ENCODE measurements at places on chromosomes 3 and 15.
A peak's percentile ranks its signal among the peaks of the same experiment; 100 is the strongest.

DNA sequence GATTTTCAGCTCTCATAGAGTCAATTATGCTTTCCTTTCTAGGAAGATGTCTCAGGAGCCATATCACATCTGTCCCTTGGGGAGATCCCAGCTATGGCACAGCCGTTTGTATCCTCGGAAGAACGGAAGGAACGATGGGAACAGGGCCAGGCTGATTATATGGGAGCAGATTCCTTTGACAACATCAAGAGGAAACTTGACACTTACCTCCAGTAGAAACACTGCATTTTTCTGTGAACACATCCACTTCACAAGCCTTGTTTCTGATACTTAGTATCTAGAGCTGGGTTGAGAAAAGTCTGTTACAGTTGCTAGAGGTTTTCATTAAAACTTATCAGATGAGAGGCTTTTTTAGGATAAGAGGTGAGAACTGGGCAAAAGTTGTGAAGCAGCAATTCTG, 35.4 kb downstream of the GYG1 start:
- DNase-seq = peak; percentile 18

- DNase-seq = peak; percentile 86
These were observed 134.6 kb downstream of the CMSS1 start for GRCh38 chr3:99952306-99952705.

- DNase-seq = no peak
These were observed 1137.9 kb downstream of the ROBO2 start for GRCh38 chr3:78177780-78178179.

GRCh38 chr3:59566481-59566975, 516.7 kb upstream of the CFAP20DC start:
- DNase-seq = no peak

DNA sequence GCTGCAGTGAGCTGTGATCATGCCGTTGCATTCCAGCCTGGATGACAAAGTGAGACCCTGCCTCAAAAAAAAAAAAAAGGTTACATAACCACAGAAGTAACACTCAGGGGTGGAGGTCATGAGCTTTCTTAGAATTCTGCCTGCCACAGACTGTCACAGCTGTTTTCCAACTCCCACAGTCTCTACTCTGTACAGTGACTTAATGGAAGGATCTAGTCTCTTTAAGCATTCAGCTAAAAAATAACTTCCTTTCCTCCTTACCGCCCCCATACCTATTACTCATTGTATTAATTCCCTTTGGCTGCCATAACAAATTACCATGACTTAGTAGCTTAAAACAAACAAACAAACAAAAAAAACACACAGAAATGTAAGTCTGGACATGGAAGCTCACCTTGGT, 99.6 kb upstream of the UBE2E1 start:
- peak; percentile 28 for DNase-seq

DNA sequence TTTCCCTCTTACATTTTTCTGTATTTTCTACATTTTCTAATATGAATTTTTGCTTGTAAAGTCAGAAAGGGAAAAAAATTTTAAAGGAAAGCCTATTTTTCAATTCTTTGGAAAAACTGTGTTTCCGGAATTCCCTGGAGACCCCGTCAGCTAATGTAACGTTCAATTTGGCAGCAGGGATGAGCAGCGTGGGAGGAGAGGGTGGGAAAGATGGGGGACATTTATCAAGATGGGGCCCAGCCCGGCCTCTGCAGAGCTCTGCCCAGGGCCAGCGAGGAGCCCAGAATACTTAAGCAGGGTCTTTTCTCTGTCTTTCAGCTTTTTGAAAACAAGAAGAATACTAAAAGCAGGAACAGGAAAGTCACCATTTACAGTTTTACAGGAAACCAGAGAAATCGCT, 129.0 kb downstream of the LRRK1 start:
- DNase-seq = no peak

GRCh38 chr15:74889883-74890664, at the start of gene MPI:
TSS of gene MPI (plus strand) at chr15:74890042. CDS start at chr15:74890074, 32 bp downstream.
- peak; percentile 76 for DNase-seq

- no peak for DNase-seq
These were observed 2.3 kb downstream of the OXSR1 start for GRCh38 chr3:38167591-38167990.

DNA sequence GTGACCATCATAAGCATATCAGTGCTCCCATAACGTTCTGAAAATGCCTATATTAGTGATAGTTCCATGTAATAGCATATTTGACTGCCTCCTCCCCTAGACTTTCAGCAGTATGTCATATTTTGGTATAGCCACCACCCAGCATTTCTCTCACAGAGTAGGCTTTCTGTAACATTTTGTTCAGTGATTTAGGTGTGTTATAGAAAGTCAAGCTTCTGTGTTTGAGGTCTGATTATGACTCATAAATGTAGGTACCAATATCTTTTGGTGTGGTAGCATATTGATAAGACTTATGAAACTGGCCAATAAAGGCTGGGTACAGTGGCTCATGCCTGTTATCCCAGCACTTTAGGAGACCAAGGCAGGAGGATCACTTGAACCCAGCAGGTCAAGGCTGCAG, 34.3 kb upstream of the ZMAT3 start:
- DNase-seq = no peak

DNA sequence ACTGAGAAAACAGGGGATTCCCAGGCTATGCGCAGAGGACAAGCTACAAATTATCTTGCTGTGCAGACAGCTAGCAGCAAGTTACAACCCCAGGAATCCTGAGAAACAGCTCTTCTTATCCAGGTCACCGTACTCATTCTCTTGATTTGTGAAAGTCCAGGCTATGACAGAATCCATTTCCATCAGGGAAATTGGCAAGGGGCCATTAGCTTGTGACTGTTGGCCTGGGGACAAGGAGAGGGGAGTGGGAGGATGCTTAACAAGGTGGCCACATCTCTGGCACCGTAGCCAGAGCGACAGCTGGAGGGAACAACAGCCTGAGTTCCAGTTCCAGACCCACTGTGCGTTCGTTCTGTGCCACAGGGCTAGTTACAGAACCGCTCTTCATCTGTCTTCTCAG, 44.9 kb upstream of the PLXNA1 start:
- no peak for DNase-seq

DNA sequence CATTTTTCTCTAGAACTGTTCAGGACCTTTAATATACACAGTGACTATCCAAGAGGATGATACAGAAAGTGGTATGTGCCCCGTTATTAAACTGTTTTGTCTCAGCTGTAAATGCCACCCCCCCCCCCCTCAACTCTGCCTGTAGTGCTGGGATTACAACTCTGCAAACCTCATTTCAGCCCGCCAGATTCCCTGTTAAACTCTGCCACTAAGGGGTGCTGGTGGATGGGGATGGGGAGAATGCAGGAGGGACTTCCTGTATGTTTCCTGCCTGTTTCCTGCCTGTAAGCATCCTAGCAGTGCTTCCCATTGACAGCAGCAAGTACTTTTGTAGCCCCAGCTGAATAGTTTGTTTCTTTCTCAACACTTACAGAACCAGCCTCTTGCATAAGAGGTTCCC, 301.7 kb upstream of the RORA start:
- no peak for DNase-seq

- DNase-seq = no peak
These were observed 149.4 kb downstream of the SNRK start for GRCh38 chr3:43435706-43436105.

GRCh38 chr3:171257251-171258203, 202.7 kb downstream of the TNIK start:
- DNase-seq = peak; percentile 71

DNA sequence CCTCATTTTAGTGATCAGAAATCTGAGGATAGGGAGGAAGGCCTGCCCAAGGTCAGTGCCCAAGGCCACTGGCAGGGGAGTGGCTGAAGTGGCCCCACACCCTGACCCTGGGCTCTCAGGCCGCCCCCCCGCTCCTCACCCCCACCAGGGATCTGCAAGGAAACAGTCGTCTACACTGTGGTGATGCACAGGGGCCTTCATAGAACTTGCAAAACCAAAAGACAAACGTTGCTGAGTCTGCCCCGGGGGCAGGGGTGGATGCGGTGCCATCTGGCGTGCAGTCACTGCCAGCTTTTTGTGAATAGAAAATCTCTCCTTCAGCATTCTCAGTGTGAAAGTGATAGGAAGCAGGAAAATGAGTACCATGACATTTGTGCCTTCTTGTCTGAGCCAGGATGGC, 41.3 kb downstream of the WHAMM start:
- no peak for DNase-seq

- peak; percentile 89 for DNase-seq
These were observed 51.0 kb upstream of the ATOSA start for GRCh38 chr15:52730173-52730572.

GRCh38 chr15:66924889-66925288, 140.5 kb upstream of the SMAD3 start:
- DNase-seq = no peak

DNA sequence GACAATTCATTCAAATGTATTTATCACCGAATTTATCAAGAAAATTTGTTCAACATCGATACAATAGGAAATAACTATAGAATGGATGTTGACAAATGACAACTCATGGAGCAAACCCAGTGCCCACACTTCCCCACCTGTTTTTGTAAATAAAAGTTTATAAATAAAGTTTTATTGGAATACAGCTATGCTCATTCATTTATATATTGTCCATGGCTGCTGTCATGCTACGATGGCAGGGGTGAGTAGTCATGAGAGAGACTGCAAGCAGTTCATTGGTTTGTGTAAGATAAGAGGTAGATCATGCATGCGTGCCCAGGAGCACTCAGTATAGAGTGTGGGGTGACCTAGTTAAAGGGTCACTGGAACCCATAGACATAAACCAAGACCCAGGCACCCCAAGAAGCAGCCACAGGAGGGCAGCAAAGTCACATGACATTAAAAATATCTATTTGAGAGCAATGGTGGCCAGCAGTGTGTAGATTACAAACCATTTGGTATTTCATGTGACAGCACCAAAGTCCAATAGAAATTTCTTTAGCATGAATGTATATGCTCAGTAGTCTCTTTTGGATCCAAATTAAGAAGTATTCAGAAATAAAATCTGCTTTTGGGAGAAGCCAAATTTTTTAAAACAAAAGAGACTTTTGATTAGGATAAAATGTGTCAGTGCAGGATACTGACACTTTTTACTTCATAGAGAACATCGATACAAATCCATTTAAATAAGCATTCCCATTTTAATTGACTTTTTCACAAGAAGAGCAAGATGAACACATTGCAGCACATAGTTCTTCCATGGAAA, 794.8 kb downstream of the MCTP2 start:
- peak; percentile 72 for DNase-seq

- no peak for DNase-seq
These were observed 63.6 kb downstream of the MINAR1 start for GRCh38 chr15:79495775-79496174.

DNA sequence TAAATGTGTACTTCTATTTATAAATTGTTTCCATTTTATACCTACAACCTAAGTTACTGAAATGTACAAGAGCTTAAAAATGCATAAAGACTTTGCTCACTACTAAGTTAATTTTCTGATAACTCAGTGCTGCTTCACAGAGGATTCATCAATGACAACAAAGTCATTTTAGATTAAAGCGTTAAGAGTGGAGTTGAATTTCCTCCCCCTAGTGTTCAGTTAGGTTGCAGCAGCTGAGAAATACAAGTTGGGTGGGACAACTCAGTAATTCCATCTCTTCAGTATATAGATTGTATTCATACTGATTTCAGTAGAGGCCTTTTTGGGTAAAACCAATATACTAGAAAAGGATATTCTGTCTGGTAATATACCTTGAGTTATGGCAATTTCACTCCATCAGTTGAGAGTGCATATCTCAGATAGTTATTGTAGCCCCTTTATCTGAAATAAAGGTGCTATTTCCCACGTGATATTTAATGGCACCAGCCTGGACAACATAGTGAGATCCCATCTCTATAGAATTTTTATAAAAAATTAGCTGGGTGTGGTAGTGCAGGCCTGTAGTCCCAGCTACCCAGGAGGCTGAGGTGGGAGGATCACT, 6.9 kb upstream of the RPL35A start:
- peak; percentile 38 for DNase-seq

- no peak for DNase-seq
These were observed 309.1 kb upstream of the TLE3 start for GRCh38 chr15:70406617-70407335.

DNA sequence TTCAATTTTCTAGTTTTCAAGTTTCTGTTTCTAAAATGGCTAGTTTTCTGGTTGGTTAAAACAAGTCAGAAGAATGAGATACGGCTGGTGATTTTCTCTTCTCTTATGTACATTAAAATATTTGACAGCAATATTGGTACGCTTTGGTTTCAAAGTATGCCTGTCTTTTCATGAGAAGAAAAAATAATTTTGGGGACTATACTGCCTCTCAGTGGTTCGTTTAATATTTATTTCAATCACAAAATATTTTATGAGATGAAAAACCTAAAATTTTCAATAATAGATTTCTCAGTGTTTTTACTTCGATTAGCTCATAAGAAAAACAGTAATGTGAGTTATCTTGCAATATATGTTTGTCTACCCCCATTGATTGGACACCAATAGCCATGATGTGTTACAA, 72.8 kb upstream of the AADACL2 start:
- DNase-seq = peak; percentile 2

DNA sequence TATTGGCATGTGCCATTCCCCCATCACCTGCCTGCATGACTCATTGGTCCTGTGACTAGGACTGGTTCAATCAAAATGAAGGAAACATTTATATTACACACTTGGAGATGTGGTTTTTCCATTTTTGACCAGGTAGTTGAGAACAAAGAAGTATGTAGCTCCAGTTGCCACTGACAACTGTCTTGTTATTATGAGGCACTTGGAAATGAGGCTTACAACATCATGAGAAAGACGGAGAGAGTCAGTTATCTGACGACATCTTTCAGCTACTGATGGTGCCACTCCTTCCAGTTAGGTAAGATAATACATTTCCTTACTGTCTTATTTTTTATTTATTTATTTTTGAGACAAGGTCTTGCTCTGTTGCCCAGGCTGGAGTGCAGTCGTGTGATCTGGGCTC, 21.8 kb upstream of the PROK2 start:
- no peak for DNase-seq

DNA sequence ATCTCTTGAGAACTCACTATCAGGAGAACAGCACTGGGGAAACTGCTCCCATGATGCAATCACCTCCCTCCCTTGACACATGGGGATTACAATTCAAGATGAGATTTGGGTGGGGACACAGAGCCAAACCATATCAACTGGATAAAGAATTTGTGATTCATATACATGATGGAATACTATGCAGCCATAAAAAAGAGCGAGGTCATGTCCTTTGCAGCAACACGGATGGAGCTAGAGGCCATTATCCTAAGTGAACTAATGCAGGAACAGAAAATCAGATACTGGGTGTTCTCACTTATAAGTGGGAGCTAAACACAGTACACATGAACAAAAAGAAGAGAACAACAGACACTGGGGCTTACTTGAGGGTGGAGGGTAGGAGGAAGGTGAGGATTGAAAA, 17.0 kb downstream of the SPG11 start:
- no peak for DNase-seq

- no peak for DNase-seq
These were observed 100.7 kb upstream of the SLC4A7 start for GRCh38 chr3:27584874-27585273.

- DNase-seq = peak; percentile 23
These were observed 185.3 kb upstream of the UBE2E2 start for GRCh38 chr3:23017801-23018200.
